ENCODE measurements at places on chromosomes 11 and 22.

GRCh38 chr11:35812828-35813227 lies 131.0 kb upstream of the LDLRAD3 start:
- no peak for DNase-seq

DNA sequence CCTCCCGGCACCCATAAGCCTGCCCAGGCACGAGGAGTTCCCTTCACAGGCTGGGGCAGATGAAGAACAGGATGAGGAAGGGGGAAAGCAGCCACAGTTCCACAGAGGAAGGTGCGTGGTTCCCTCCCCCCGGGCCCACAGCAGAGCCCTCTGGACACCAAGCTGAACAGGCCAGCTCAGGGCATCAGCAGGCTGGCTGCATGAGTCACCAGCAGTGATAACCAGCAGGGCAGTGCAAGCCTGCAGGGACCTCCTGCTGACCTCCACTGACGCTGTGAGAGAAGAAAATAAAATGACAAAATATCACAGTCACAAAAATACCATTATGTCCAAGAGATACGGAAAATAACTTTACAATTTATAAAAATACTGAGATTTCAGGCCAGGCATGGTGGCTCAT lies 11.5 kb downstream of the RTL6 start:
- peak; percentile 37 for DNase-seq

GRCh38 chr11:15801616-15802015 lies 554.7 kb downstream of the SOX6 start:
- DNase-seq: no peak

GRCh38 chr11:1929621-1930461 lies 10.3 kb downstream of the TNNT3 start:
- no peak for DNase-seq

DNA sequence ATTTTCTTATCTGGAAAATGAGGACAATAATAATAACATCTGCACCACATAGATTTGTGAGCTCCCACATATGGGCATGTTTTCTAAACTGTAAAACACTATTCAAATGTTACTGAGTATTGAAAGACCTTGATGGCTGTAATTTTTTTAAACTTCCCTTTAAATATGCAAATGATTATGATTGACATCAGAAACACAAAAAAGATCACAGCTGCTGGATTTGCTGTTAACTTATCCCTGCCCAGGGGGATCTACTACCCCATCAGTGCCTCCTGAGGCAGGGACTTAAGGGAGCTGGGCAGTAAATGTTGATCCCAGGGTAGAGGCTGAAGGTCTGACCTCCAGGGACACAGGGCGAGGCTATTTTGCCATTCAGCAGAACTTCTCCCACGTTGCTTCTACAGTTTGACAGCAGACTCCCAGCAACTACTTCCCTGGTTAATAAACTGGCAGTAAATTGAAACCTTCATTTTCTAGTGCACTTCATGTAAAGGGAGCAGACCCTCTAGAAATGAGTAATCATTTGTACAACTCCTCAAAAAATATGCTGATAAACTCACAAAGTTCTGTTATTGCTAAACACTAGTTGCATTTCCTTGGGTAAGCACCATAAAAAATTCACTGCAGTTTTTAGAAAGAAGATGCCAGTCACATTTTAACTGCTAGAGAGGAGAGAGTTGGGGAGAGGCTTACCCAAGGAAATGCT lies 20.3 kb downstream of the TMPRSS5 start:
- no peak for DNase-seq

DNA sequence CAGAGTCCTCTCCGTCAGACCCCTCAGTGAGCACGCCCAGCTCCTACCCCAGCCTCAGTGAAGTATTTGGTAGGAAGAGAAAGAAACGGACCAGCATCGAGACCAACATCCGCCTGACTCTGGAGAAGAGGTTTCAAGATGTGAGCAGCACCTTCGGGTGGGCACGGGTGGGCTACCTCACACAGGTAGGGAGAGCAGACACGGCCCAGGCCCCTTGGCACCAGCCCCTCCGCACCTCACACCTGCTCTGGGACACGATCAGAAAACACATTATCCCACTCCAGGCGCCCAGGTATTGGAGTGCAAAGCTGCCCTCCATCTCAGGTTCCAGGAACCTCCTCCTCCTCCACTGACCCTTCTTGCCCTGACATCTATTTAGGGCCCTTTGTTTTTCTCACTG lies 17.6 kb upstream of the TLCD5 start:
- no peak for DNase-seq

DNA sequence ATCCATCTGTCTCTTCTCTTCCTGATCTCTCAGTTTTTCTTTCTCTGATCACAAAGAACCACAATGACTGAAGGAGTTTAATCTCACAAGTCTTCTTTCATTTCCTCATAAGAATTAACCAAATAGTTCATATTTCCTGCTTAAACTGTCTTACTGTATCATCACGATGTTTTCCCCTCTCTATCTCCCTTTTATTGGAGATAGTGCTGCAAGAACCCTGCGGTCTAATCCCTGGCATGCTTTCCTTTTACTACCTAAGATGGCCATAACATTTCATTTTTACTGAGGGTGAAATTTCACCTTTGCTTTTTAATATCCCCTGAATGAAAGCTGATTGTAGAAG lies 28.9 kb downstream of the CARD18 start:
- no peak for DNase-seq

- DNase-seq: peak; percentile 27
Observed at GRCh38 chr11:62974848-62975522, 9.8 kb downstream of the SLC22A6 start.

DNA sequence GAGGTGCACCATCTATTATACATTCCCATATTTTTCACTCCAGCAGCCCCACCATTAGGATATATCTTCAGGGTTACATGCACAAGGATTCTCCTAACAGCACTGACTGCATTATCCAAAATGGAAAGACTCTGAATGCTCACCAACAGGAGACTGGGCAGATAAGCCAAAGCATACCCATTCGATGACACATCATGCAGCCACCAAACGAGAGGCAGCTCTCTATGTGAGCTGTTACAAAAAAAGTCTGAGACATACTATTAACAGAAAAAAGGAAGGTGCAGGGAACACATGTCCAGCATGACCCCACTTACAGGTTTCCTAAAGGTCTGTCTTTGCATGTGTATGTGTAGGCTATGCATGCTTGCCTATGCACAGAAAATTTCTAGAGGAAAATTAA lies 12.4 kb upstream of the SERPIND1 start:
- DNase-seq: peak; percentile 59

- no peak for DNase-seq
Observed at GRCh38 chr11:124600621-124601320, 10.5 kb upstream of the PANX3 start.

DNA sequence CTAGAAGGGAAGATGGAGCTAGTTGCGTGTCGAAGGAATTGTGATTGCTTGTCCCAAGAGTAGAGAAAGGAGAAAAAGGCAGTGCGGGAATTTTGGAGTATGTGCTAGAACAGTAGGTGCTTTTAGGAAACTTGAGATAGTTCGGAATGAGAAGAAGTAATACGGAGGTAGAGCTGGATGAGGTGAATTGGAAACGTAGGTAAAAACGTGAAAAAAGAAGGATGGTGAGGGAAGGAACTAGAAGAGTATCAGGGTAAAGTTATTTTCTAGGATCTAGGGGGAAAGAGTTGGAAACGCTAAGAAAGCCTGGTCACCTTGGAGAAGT lies 1.4 kb downstream of the CEP57 start:
- DNase-seq: no peak

- DNase-seq: peak; percentile 53
Observed at GRCh38 chr11:120780239-120780638, 243.7 kb upstream of the TBCEL start.

DNA sequence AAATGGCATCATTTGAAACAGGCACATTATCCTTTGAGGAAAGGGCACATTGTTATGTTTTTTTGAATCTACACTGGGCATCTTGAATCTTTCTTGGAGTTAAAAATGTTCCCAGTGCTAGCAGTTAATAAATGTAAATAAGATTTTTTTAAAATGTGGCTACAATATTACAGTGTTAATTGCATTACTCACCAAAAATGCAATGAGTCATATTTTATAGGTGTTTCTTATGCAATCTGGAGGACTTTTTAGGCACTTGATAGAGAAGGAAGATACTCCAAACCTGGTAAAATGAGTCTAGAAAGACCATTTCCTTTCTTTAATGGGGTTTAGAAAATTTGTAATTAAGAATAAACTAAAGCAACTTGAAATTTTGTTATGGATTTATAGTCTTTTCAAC lies 238.0 kb downstream of the METTL15 start:
- peak; percentile 23 for DNase-seq

- DNase-seq: peak; percentile 90
Observed at GRCh38 chr22:41565403-41566054, 4.7 kb downstream of the CSDC2 start.

- DNase-seq: no peak
Observed at GRCh38 chr11:115674937-115675544, 170.8 kb upstream of the CADM1 start.

DNA sequence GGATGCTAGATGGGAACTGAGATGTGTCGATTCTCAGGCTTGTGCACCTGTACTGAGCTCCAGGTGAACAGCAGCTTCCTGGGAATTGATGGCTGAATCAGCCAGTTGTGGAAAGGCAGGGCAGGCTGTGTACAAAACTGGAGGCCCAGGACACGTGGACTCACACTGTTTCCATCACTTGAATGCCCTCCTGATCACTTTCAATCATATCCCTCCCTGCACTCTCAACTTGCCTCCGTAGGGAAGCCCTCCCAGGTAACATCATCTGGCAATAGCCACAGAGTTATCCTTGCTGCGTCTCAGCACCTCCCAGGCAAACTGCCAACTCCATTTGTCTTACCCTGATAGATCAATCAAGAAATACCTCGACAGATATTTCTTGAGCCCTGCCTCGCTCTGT lies 10.1 kb downstream of the FAM83F start:
- DNase-seq: no peak

- DNase-seq: no peak
Observed at GRCh38 chr11:128463371-128463829, 124.0 kb downstream of the ETS1 start.

GRCh38 chr11:86514453-86514852 lies 139.8 kb downstream of the CCDC81 start:
- DNase-seq: no peak

DNA sequence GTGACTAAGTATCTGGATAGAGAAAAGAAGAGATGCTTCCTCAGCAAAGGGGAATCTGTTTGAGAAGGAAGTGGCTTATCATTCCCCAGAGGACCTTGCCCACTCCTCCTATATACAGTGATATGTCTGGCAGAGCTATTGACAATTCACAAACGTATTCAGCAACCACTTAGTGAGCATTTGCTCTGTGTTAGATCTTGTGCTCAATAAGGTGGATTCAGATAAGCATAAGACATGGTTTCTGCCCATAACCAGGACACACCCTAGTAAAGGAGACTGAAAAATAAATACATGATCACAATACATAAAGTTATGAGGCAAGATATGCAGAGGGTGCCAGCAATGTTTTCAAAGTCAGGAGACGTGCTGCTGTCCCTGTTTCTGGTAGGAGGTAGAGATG lies 1.4 kb downstream of the TMEM9B start:
- DNase-seq: no peak

DNA sequence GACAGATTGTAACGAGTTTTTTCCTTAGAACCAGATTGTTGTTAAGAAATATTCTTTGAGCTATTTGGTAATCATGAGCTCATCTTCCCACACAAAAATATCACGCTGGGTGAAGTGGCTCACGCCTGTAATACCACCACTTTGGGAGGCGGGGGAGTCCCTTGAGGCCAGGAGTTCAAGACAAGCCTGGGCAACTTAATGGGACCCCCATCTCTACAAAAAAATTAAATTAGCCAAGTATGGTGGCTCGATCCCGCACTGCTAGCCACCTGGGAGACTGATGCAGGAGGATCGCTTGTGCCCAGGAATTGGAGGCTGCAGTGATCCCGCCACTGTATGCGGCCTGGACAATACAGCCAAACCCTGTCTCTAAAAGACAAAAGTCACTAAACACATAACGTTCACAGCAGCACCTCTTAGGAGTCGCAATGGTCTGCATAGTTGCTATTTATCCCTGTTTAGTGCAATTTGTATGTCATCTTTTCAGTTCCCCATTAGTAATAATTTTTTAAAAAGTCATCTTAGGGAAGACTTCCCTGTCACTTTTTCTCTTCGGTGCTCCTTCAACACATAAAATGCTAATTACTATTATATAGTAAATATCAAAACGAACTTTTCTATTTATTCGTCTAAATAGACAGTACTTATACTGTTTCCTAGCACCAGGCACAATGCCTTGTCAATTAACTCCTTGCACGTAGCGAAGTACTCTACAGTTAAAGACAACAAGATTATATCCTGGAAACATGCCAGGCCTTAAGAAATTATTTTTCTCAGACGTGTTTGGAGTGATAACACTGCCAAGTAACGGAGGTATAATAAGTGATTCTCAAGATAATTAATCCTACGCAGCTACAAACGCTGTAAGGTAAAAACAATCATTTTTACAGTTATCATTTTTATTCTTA lies 1.1 kb downstream of the ST13 start:
- peak; percentile 45 for DNase-seq

DNA sequence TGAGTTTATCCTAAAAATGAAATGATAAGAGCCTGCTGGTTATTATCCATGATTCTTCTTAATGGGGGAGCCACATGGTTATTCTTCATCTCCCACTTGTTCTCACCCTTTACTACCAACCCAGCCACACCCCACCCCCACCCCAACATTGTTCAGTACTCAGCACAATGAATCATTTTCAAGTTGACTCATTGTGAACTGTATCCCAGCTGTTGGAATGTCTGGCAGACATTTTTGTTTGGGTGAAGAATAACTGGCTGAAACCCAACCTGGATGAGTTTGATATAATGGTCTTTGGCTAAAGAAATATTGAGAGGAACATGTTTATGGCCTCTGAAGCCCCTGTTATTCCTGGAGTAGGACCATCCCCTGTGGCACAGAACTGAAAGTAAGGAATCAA lies 136.2 kb downstream of the ELP4 start:
- peak; percentile 90 for DNase-seq

DNA sequence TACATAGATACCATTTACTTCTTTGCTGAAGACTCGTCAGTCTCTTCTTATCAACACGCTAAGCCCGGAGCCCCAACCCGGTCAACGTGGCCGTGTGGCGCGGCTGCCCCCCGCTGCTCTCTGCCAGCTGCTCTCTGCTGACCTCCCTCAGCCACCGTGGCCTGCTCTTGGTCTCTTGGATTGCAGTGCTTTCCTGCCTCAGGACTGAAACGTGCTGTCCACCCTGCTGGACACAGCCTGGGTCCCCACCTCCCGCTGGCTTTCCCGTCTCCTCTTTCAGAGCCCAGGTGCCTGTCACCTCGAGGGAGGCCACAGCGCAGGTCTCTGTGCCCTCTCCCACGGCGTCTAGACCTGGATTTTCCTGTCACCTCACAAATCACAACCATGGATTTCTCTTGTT lies 388.1 kb upstream of the B3GAT1 start:
- DNase-seq: no peak

- DNase-seq: no peak
Observed at GRCh38 chr11:113073290-113073953, 112.2 kb downstream of the NCAM1 start.

GRCh38 chr11:130719220-130719915 lies 196.9 kb downstream of the SNX19 start:
- no peak for DNase-seq

DNA sequence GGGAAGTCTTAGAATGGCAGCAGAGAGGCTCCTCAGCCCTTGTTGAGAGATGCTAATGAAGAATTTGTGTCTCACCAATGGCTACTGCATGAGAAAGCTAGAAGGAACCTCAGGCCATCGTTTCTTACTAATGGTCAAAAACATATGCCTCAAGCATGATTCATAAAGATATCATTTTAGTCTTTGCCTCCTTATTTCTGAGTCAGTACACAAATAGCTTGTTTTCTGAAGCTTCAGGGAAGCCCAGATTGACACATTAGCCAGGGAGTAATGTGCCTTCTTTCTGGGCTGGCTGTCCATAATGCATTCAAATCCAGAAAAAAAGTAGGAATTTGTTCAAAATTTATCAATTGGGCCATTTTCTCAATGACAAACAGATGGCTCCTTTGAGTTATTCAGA lies 169.4 kb upstream of the ZBED5 start:
- peak; percentile 93 for DNase-seq
